Stimulated activated effector memory CD8-positive, alpha-beta T cell treated with anti-CD3 and anti-CD28 coated beads, Interleukin-12 subunit alpha, Interleukin-12 subunit beta, amount 100 ng/mL, for 72 hours (primary cell): ENCODE measurements at places on chromosomes 5 and 9.

GRCh38 chr9:92887880-92888338 is 10.1 kb upstream of the ZNF484 start:
- no peak for DNase-seq

DNA sequence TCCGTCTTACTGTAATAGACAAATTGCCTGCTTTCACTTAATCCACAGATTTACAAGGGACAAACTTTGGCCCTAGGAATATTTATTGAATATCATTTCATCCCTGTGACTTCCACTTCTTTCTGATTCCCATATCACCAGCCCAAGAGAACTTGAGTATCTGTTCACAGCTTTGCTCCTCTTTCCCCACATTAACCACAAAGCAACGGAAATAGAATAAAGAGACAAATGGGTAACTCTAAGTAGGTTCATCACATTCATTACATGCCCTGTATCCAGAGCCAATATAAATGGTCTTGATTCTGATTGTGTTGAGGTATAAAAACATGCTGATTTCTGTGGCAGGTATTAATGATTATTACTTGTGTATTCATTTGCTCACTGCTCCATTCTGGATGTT is 41.9 kb downstream of the TMEM252 start:
- DNase-seq: no peak

GRCh38 chr5:38845526-38846378 is at the start of gene OSMR:
TSS of gene OSMR (plus strand) at chr5:38846012. CDS start at chr5:38869045, 23,033 bp downstream.
- no peak for DNase-seq

DNA sequence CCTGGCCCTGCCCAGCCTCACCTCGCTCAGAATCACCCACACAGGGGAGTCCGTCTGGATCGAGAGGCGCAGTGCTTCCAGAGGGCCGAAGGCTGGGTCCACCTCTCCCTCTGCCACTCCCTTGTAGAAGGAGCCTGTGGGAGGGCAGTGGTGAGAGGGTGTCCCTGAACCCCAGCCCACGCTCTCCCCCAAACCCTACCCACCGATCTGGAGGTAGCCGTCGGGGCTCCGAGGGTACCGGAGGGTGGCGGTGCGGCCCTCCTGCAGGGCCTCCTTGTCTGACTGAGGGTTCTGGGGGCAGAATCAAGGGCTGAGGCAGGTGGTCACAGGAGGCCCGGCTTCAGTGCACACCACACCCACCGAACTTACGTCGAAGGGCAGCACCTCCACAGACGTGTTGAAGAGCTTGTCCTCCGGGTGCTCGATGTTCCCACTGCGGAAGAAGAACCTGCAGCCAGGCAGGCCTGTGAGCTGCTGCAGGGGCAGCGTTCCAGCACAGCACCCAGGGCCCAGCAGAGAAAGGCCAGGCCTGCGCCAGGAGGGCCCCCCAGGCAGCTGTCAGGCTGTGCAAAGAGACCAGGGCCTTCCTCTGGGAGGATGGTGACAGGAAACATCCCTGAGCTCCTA is 4.5 kb downstream of the LTC4S start:
- no peak for DNase-seq

DNA sequence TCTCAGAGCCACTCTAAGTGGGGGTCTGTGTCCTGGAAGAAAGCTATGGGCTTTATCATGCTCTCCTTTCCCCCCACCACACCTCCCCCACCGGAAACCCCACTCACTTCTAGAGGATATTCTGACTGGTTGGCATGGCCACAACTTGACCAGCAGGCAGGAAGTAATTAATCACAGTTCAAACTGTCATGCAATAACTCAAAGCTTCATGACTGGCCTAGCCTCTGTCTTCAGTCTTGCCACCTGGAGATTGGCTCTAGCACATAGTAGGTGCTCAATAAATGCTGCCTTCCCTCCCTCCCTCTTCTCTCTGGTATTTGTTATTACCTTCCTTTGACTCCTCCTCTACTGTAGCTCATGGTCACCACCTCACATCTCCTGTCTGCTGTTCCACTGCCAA is 124.7 kb downstream of the GABBR2 start:
- no peak for DNase-seq

DNA sequence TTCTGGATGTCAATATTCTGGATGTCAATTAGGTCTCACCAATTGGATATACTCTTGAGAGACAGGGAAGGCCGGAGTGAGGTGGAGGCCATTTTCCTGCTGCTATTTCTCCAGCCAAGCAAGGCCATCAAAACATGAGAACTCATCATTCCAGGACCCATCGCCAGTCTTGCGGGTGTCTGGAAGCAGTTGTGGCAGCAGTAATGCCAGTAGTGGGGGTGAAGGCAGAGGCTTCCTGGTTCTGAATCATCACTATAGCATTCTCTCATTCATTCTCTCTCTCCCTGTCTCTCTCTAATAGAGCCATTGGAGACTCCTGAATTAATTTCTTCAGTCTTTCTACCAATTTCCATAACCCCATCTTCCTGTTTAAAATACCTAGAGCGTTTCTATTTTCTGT is 71.8 kb downstream of the EGFLAM start:
- no peak for DNase-seq

DNA sequence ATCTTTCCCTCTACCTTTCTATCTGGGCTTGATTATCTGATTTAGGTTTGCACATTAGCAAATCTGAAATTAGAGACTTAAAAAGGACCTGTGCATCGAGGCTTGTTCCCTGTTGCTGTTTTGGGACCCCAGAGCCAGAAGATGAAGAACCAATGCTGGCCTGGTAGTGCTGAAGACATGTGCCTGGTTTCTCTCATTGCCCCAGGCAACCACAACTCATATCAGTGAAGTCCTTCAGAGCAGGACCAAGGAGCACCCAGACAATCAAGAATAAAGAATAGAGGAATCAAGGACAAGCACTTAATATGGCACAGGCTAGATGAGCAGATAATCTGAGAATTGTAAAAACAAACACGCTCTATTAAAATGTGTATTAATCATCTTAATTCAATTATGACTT is 362.7 kb downstream of the DMRTA1 start:
- no peak for DNase-seq

DNA sequence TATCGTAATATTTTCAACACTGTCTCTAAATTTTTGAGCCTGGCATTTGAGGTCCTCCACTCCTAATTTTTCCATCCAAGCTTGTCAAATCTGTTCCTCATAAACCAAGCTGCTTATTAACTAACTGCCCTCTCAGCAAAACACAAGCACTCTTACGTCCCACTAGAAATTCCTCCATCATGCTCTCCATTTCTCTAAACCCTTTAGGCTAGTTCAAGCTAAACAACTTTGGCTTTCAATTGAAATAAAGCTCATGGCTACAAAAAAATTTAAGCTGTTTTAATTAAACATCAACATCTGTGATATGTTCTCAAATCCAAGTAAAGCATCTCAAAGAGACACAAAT is 45.7 kb downstream of the RNF145 start:
- DNase-seq: no peak

GRCh38 chr9:38047301-38048251 is 21.5 kb downstream of the SHB start:
- no peak for DNase-seq

- no peak for DNase-seq
These were observed 33.8 kb upstream of the DTWD2 start for GRCh38 chr5:119022017-119022745.

GRCh38 chr5:164742025-164742424 is 1236.6 kb downstream of the MAT2B start:
- no peak for DNase-seq

DNA sequence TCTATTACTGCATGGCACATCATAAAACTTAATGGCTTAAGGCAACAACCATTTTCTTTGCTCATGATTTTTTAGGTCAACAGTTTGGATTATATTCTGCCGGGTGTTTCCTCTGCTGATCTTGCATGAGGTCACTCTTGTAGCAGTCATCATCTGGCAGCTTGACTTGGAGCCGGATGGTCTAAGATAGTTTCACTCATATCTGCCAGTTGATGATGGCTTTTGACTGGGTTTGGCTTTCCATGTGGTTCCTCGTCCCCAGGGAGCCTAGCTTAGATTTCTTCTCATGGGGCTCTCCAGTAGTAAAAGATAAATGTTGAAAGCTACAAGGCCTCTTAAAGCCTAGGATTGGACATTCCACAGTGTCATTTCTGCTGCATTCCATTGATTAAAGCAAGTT is 27.4 kb downstream of the LNPEP start:
- no peak for DNase-seq

GRCh38 chr9:19243366-19244033 is 13.0 kb downstream of the DENND4C start:
- DNase-seq: no peak

- no peak for DNase-seq
These were observed 183.7 kb downstream of the PDE4D start for GRCh38 chr5:59709846-59710245.

- DNase-seq: no peak
These were observed 28.7 kb upstream of the SCGB3A1 start for GRCh38 chr5:180620014-180620413.

GRCh38 chr5:123718238-123718637 is 206.3 kb downstream of the CSNK1G3 start:
- no peak for DNase-seq

- no peak for DNase-seq
These were observed 115.8 kb upstream of the ICE1 start for GRCh38 chr5:5306696-5307095.

GRCh38 chr5:170638454-170639220 is 134.8 kb downstream of the KCNIP1 start:
- peak; percentile 87 for DNase-seq

GRCh38 chr9:82031538-82032280 is 43.1 kb downstream of the SPATA31D1 start:
- DNase-seq: no peak

DNA sequence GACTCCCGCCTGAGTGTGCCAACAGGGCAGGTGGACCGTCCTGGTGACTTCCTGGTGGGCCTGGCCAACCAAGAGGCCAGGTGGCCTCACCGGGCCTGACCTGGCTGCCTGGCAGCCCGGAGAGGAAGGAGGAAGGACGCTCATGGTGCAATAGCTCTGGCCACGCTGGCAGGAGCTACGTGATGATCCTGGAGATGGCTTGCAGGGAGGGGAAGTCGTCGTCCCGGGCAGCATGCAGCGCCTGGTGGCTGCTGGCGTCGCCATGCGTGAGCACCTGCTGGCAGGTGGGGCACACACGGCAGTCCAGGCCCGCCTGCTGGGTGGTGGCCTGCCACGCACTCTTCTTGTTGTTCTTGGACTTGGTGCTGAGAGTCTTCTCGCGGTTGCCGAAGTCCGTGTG is 26.3 kb downstream of the SPATA31C1 start:
- no peak for DNase-seq

- DNase-seq: no peak
These were observed 50.0 kb upstream of the FAM120AOS start for GRCh38 chr9:93503381-93503780.

DNA sequence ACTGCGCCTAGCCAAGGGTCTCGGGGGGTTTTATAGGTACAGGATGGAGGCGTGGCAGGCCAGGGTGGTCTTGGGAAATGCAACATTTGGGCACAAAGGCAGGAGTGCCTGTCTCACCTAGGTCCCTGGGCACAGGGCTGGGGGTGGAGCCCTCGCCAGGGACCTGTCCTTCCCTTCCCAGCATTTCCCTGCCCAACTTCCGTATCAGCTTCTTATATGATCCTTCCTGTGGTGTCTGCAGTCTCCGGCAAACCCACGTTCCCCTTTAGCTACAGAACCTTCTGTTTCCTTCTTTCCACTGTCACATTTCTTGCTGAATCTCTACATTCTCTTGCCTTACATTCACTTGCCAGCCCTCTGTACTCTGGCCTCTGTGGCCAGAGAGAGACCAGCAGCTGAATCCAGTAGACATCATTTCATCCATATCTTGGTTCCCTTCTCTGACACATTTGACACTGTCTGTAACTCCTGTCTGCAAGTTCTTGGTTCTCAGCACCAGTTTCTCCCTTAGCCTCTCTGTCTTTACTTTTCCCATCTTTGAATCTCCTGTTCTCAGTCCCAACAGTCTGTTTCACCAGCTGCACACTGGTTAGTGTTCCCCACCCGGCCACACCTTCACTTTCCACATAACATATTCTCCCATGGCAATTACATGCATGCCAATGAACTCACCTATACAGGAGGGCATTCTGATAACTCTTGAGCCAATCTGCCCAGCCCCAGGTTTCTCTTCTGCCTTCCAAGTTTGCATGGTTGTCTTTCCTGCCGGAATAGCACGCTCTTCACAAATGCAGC is 134.7 kb upstream of the ZNF608 start:
- DNase-seq: no peak
